ENCODE measurements at places on chromosomes 6 and 20.
A peak's percentile ranks its signal among the peaks of the same experiment; 100 is the strongest.

DNA sequence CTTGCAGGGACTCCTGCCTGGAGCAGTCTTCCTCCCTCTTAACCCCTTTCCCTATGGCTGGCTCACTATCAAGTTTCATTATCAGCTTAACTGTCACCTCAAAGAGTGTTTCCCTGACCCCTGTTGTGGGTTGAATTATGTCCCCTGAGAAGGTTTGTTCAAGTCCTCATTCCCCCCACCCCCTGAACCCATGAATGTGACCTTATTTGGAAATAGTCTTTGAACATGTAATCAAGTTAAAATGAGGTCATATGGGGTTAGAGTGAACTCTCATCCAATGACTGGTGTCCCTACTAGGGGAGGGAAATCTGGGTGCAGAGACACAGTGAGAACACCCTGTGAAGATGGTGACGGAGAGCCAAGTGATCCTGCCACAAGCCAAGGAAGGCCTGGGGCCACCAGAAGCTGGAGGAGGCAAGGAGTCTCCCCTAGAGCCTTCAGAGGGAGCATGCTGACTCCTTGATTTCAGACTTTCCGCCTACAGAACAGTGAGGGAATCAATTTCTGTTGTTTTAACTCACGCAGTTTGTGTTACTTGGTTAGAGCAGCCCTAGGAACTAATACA, 165.2 kb upstream of the TOP1 start:
- DNase-seq, result no peak

DNA sequence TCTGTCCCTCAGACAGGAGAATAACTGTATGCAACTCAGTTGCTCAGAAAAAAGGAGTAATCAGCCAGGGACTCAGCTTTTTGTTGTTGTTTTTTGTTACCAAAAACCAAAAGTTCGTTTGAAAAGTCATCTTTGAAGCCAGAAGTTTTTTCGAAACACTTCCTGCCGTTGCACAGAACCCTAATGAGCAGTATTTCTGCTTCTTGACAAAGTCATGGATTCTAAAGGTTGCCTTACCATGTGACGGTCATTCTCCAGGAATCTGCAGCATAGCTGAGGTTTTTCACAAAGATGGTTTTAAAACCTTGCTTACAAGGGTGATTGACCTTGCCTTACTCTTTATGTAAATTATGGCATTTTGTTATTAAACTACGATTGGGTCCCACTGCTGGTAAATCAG, 1.9 kb downstream of the RAB32 start:
- no peak for DNase-seq

GRCh38 chr20:46735436-46735835, 26.0 kb downstream of the SLC2A10 start:
- no peak for DNase-seq

GRCh38 chr6:116314878-116315277, 35.1 kb upstream of the TSPYL1 start:
- no peak for DNase-seq

DNA sequence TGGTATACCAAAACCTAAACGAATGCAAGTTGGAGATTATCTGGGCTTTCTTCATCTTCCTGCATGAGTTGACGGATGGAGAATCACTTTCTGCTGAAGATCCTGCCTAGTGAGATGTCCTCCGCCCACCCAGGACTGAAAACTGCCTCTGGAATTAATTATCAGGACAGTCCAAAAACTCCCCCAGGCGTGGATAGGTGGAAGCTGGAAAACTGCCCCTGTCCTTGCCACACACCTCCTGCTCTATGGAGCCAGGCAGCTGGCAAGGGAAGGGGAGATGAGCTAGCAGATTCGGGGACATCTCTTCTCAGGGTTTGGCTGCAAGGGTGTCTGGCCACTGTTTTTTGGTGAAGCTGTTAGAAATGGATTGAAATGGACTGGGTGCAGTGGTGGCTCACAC, 89.3 kb upstream of the ZNFX1 start:
- no peak for DNase-seq

GRCh38 chr6:25431306-25431974, 152.3 kb downstream of the CARMIL1 start:
- DNase-seq, result peak; percentile 47

GRCh38 chr6:150129616-150130505, 13.0 kb upstream of the PPP1R14C start:
- no peak for DNase-seq

- no peak for DNase-seq
Measured at GRCh38 chr6:119544325-119545175, 195.0 kb upstream of the MAN1A1 start.

- no peak for DNase-seq
Measured at GRCh38 chr20:50392138-50392866, 117.9 kb upstream of the PTPN1 start.

DNA sequence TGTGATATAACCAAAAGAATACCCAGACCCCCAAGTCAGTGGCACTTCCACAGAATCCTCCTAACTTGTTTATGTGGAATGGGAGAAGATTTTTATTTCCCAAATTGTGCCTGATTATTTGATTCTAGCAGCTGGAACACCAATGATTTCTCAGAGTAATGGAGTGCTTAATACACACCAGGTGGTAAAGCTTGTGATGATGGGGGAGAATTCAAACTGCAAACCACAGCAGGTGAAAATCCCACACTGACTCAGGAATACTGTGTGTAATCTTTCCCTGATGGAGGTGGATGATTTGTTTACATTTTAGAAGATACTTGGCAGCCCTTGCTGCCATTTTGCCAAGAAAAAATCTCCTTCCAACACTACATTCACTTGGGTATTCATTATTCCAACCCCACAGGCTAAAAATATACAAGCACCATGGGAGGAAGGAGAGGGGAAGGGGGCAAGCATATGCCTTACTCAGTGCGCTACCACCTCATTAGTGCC, 212.7 kb upstream of the PLN start:
- DNase-seq, result peak; percentile 33

DNA sequence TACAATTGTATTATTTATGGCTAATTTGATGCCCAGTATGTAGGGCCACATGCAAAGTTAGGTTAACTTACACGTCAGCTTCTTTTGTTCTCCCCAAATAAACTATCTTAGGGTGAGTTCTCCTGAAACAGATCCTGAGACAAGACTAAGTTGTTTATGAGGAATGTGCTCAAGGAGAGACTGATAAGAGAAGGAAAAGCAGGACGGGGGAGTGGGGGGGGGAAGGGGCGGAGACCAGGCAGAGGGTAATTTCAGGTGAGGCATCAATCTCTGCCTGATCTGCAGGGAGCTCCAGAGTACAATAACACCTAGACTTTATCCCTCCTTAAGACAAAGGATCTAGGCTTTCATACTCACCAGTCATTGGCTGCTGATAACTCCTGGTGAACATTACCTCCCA, 220.6 kb upstream of the BTBD3 start:
- no peak for DNase-seq

DNA sequence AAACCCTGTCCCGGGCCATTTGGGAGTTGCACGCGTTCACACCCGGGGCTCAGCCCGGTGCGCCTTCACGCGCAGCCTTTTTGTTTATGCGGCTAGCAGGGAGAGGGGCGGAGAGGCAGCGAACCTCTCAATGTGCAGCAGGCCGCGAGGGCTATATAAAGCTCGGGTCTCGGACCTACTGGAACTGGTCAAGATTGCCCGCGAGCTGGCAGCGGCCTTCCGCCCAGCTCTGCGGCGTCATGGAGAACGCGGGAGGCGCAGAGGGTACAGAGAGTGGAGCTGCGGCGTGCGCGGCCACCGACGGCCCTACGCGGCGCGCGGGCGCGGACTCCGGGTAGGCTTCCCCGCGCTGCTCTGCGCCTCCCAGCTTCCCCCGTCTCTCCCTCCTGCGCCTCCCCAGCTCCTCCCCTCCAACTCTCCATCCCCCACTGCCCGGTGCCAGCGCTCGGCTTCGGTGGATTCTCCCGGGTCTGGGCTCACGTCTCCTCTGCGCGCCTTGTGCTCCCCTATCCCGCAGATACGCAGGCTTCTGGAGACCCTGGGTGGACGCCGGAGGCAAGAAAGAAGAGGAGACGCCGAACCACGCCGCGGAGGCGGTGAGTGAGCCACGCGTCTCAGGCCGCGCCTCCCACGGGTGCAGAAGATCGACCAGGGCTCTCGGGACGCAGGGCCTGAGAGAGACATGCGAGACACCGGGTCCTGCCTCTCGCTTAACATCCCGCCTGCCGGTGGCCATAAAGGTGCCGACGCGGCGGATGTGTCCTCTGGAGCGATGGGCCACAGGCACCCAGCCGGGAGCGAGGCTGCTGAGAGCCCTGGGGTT, at the start of gene RIPPLY2:
Gene RIPPLY2 (plus strand): TSS at position 183 of the 823 bp plus-strand sequence. CDS start 57 bp downstream, at position 240.
- peak; percentile 58 for DNase-seq

- peak; percentile 66 for DNase-seq
Measured at GRCh38 chr20:52972190-52972937, at the start of gene TSHZ2. TSS of gene TSHZ2 (plus strand) at chr20:52972358. CDS start at chr20:52973294, 936 bp downstream.

DNA sequence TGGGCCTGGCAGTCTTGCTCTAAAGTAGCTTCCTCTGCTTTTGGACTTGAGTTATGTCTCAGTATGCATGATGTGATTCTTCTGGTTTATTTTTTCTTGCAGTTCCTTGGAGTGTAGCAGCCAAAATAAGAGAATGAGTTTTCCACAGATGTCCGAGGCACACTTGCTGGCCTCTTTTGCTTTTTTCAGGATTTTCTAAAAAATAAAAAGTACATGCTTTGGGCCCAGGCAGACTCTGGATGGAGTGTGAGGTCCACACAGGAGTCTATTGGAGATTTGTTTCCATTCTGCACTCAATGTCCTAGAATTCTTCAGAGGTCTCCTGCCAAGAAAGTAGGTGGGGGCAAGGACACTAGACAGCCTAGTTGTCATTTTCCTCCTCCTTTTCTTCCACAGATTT, 477.6 kb downstream of the EPM2A start:
- DNase-seq, result no peak

- DNase-seq, result no peak
Measured at GRCh38 chr6:148703900-148704299, 42.9 kb upstream of the UST start.

DNA sequence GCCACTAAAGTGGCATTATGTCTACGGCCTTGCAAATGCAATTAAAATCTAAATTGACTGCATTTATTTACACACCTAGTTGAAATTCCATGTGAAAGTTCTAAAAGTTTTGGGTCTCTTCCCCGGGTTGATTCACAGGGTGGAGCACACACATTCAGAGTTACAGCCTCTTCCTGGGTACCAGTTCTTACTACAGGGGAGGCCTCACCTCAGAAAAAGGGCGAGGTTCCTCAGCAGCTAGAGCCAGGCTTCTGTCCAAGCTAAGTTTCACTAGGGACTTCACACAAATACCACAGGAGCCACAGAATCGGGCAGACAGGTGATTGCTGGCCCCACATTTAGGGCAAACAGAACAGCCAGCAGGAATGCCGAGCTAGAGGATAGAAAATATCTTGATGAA, 52.7 kb downstream of the DZANK1 start:
- DNase-seq, result no peak

DNA sequence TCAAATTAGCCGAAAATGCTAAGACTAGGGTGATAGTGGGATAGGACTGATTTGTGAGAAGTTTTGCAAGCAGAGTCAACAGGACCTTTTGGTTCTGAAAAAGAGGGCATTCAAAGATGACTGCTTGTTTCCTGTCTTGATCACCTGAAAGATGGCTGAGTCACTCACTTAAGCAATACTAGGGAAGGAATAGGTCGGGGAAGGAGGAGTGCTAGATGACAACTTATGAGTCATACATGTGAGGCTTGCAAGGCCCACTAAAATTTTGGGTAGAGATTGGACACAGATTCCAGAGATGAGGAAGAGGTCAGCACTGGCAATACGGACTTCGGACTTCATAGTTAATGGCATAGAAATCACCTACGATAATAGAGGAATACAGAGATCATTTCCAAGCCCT, 89.2 kb downstream of the FAM83B start:
- DNase-seq, result no peak

- no peak for DNase-seq
Measured at GRCh38 chr20:23242556-23243180, 107.9 kb upstream of the NXT1 start.

DNA sequence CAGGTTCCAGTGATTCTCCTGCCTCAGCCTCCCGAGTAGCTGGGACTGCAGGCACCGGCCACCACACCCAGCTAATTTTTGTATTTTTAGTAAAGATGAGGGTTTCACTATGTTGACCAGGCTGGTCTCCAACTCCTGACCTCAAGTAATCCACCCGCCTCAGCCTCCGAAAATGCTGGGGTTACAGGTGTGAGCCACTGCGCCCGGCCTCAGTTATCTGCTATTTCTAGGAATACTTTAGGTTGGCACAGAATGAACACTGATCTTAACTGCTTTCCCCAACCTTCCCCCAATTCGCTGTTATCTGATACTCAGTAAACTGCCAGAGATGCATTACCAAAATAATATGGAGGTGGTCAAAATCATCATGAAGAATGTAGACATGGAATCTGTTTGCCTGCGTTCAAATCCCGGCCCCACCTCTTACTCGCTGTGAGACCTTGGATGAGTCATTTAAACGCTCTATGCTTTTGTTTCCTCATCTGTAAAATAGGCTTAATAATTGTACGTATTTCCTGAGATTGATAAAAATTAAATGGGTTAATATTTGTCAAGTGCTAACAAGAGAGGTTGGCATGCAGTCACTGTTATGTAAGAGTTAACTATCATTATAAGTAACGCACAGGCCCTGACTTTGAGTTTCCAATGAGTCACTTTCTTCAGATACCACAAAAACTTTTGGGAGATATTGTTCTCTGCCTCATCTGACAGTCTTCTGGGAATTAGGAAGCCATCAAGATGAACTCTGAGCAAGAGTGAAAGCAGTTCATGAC, 44.5 kb upstream of the NCOA3 start:
- DNase-seq, result no peak

- no peak for DNase-seq
Measured at GRCh38 chr20:36628076-36628475, 17.9 kb downstream of the SLA2 start.

DNA sequence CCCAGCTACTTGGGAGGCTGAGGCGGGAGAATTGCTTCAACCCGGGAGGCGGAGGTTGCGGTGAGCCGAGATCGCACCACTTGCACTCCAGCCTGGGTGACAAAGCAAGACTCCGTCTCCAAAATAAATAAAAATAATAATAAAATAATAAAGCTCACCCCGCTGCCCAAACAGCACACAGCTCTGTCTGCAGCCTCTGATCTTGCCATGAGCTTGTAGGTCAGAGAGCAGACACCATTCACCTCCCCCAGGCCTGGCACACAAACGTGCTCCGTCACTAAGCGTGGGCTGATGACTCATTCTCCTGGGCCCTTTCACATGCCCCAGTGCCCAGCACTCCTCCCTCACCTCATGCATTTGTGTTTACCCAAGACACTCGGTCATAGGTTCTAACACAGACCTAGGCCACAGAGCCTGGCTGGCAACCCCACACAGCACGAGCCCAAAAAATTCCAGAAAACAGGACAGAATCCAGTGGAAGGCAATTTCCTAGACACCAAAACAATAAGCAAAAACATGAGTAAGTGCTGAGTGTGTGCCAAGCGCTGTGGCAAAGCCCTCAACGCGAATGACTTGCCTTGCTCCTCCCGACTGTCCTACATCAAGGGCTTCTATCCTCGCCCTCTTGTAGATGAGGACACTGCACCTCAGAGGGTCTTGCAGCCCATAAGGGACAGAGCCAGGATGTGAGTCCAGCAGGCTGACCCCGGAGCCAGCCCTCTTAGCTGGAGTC, 18.0 kb downstream of the ATP9A start:
- DNase-seq, result peak; percentile 89

DNA sequence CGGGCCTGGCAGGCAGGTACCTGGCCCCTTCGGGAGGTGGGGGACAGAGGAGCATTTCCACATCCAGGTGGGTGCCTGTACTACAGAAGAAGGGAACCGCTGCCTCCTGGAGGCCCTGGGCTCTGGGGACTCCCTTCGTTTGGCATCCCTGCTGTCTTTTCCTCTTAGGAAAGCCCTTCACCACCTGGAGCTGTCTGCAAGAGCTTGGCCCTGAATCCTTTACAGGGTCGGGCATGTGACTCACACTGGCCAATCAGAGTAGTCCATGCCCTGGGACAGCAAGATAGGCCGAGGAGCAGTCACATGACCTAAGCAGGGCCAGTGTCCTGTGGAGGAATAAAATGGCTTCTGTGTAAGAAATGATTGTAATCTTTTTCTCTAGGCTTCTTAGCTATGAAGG, 224.9 kb downstream of the ANKRD60 start:
- no peak for DNase-seq
